ENCODE measurements at places on chromosomes 4 and X. TPM values are rescaled to one million over a fixed set of nuclear protein-coding genes. Genes with fewer than 3 reads are reported as not detected.

BEND2 gene
- total RNA-seq: not detected

MMAA gene
- total RNA-seq: 17.6 TPM

SHROOM4 gene
- not detected for total RNA-seq

FDCSP gene
- not detected for total RNA-seq

ARHGEF38 gene
- not detected for total RNA-seq

PCSK1N gene
- total RNA-seq: 2.8 TPM

TRPC5OS gene
- total RNA-seq: not detected

RIPPLY1 gene
- not detected for total RNA-seq

- no peak for DNase-seq
Observed at GRCh38 chr4:44817930-44818329, 91.6 kb upstream of the GNPDA2 start.

- no peak for DNase-seq
Observed at GRCh38 chr4:74369855-74370254, 4.9 kb downstream of the EREG start.

GRCh38 chr4:4614925-4615678 lies 73.3 kb upstream of the STX18 start:
- no peak for DNase-seq

GRCh38 chr4:30094887-30095286 lies 625.3 kb upstream of the PCDH7 start:
- DNase-seq: no peak

GRCh38 chrX:118536204-118536603 lies 40.6 kb downstream of the DOCK11 start:
- no peak for DNase-seq

- no peak for DNase-seq
Observed at GRCh38 chr4:38957261-38957815, 74.9 kb downstream of the TMEM156 start.

- no peak for DNase-seq
Observed at GRCh38 chr4:11455201-11455835, 26.6 kb upstream of the HS3ST1 start.

DNA sequence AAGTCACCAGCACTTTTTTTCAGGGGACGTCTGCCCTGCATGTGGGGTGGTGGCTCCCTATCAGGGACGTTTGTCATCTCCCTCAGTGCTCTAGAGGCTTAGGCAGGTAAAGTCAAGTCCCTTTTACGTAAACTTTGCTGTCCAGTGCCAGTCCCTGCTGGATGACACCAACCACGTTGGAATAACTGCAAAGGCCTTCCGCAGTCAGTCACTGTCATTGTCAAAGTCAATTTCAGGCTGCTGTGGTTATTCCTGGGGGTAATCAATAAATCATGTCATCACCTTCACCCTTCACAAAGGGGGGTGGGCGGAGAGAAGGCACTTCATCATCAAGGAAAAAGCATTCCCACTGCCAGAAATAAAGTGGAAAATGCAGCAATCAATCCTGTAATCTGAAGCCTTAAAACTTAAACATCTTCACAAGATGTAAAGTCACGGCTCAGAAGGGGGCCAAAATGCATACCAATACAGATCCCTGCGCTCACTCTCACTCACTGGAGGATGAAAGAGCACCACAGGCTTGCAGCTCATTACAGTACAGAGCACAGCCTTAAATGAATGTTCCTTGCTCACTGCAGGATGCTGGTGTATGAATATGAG lies 56.2 kb downstream of the CLDN22 start:
- DNase-seq: no peak

DNA sequence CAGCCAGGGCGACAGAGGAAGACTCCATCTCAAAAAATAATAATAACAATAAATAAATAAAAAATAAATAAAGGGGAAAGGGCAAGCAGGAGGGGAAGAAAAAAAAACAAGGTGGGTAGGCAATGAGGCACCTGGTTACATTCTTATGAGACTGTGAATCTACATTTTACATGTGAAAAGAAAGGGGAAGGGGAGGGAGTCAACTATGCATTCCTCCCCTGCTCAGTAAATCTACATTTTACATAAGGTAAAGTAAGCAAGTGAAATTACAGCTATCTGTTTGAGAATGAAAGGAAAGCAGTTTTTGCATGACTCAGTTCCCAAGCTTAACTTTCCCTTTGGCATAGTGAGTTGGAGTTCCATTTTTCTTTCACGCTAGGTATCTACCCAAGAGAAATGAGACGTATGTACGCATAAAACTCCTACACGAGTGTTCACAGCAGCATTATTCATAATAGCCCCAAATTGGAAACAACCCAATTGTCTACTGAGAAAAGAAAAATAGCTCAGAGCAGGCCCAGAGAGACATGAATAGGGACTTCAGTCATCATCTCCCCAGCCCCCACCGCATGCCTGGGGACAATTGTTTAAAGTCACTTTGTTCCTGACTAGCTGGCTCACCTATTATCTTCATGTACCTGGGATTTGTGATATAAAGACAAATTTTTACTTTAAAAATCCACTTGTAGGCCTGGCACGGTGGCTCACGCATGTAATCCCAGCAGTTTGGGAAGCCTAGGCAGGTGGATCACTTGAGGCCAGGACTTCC lies 52.4 kb downstream of the DDX3X start:
- peak; percentile 19 for DNase-seq

Measured in activated T-cell treated with anti-CD3 and anti-CD28 coated beads, Interleukin-2, amount 50 U/mL, for 72 hours (primary cell).